Placental epithelial cell (primary cell): ENCODE measurements at places on chromosomes 7 and 10. TPM values are rescaled to one million over a fixed set of nuclear protein-coding genes. Genes with fewer than 3 reads are reported as not detected.

CPED1 gene
- 0.39 and 0.54 TPM in 2 replicates for total RNA-seq

CALHM2 gene
- total RNA-seq, result 23.7 and 25.1 TPM in 2 replicates

ASB10 gene
- total RNA-seq, result not detected in 2 replicates

HOXA11 gene
- 0.11 TPM in 1 of 2 replicates, not detected in the other for total RNA-seq

GPR26 gene
- total RNA-seq, result not detected in 2 replicates

TRDMT1 gene
- 5.1 and 9.4 TPM in 2 replicates for total RNA-seq

CLDN4 gene
- 216 and 226 TPM in 2 replicates for total RNA-seq

GAD2 gene
- total RNA-seq, result not detected in 2 replicates

CTAGE8 gene
- total RNA-seq, result 7.9 TPM in 1 of 2 replicates, not detected in the other

CD36 gene
- 0.22 and 0.39 TPM in 2 replicates for total RNA-seq

YAE1 gene
- total RNA-seq, result 15.4 and 32.6 TPM in 2 replicates

AKR1C4 gene
- not detected in 2 replicates for total RNA-seq

C10orf62 gene
- total RNA-seq, result 0.33 TPM in 1 of 2 replicates, not detected in the other

TMEM196 gene
- not detected in 2 replicates for total RNA-seq

CHAT gene
- 1.1 and 2.0 TPM in 2 replicates for total RNA-seq

SLC35B4 gene
- total RNA-seq, result 3.5 and 12.7 TPM in 2 replicates

PRR15 gene
- total RNA-seq, result 286 and 623 TPM in 2 replicates

ITIH5 gene
- total RNA-seq, result 4.2 and 18.8 TPM in 2 replicates
